ENCODE measurements at places on chromosomes 7 and 10.

DNA sequence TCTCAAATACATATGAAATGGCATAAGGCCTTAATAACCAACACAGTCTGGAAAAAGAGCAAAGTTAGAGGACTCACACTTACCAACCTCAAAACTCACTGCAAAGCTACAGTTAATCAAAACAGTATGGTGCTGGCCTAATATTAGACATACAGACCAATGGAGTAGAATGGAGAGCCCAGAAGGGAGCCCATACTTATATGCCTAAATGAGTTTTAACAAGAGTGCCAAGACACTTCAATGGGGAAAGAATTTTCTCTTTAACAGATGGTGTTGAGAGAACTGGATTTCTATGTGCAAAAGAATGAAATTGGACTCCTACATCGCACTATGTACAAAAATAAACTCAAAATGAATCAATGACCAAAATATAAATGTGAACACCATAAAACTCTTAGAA is 522.6 kb downstream of the AUTS2 start:
- DNase-seq = no peak

- no peak for DNase-seq
Measured at GRCh38 chr10:5325076-5325475, 39.7 kb upstream of the UCN3 start.

GRCh38 chr7:121824276-121824675 is 48.7 kb upstream of the PTPRZ1 start:
- DNase-seq = no peak

- DNase-seq = peak; percentile 94
Measured at GRCh38 chr7:73623798-73624668, at the start of gene MLXIPL. Gene MLXIPL (minus strand): TSS chr7:73624522. CDS start chr7:73624492, 30 bp downstream.

DNA sequence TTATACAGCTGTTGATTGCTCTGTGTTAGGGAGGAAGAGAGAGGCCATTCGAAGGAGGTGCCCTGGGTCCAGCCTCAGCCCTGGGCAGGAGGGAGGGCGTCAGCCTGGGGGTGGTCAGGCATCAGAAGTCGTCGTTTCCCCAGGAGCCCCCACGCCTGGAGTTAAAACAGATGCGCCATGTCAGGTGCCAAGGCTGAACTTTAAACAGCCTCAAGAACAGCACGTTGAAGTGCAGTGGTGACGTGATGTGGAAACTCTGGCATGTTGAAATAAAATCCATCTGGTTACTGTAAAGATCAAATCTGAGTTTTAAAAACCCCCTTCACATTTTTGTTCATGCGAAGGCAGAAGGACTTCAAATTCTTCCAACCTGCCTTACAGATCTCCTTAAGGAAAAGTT is 128.4 kb upstream of the PPP2R2D start:
- DNase-seq = no peak

- no peak for DNase-seq
Measured at GRCh38 chr10:73338801-73339368, 19.8 kb downstream of the CFAP70 start.

DNA sequence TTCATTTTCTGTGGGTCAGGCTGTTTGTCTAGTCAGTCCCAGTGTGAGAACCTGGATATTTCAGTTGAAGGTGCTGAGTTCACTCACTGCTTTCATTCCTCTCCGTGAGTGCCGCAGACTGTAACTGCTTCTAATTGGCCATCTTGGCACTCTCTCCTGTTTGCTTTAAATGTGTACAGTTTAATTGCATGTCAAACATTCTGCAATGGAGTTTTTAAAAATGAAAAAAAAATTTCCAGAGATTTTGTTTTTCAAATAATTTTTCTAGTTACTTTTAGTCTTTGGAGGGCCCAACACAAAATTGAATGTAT is 87.8 kb downstream of the CCSER2 start:
- DNase-seq = no peak

DNA sequence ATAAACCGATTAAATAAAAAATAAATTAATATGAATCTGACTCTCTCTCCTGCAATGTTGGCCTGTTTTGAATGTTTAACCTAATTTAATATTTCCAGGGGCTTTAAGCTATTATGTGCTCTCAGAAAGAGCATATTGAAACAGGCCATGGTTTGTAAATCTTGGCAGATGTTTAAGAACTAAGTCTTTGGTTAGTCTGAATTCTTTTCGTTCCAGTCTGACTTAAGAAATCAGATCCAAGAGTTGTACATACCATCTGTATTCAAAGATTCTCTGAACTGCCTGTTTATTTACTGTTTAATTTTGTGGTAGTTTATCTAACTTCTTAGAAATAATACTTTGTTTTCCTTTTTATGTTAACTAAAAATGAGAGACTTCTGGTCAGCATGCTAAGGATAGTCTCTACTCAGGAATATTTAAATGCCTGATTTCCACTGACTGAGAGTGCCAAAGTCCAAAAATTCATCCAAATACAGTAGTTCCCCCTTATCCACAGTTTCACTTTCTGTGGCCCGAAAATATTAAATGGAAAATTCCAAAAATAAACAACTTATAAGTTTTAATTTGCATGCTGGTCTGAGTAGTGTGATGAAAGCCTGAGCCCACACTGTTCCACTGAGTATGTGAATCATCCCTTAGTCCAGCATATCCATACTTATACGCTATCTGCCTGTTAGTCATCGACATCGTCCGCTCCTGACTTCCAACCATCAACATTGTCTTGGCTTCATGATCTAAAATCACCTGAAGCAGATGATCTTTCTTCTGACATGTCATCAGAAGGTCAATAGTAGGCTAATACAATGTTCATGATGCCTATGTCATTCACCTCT is 238.1 kb upstream of the CSTF2T start:
- DNase-seq = peak; percentile 55

GRCh38 chr10:117239721-117240620 is 943 bp upstream of the SLC18A2 start:
- no peak for DNase-seq

DNA sequence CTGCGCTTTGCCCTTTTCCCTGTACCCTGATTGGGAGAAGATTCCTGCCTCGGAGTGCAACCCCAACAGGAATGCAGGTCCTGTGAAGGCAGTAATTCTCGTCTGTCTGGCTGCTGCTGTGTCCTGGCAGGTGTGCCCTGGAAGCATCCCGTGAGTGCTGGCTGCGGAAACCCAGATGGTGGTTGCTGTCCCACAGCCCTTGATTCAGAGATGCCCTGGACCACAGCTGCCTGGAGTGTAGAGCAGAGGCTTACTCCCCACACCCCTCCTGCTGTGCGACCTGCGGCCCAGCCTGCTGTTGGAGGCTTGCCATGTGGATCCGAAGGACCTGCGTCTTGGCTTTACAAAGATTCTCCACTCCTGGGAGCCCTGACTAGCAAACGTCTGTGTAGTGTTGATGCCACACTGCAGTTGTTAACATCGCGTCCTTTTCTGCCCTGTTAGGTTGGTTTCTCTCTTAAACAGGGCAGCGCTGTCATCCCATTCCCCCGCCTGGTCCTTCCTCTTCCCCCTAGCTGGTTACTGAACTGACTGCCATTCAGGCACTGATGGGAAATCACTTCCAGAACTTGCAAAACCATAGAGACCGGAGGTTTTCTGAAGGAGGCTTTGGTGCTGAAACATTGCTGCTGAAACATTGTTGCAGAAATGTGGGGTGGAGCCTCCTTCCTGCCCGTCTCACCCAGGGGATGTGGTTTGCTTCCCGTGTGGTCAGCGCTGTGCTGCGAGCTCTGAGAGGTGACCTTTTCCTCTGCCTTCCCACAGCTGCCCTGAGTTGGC is 53.3 kb downstream of the DNAJB6 start:
- DNase-seq = no peak

DNA sequence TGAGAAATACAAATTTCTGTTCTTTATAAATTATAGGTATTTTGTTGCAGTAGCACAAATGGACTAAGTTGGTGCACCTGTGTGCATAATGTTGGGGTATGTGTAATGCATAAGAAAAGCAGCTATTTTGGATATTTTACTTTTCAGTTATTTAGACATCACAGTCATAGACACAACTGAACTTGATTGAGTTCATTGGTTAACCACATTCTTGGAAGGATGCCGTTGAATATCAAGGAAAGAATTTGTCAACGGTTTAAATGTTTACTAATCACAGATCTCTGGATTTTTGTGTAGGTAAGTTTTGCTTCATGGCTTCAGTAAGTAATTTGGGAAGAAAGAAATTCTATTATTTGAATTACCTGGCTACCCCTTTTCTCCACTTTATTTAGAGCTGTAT is 4.1 kb downstream of the OTUD1 start:
- peak; percentile 17 for DNase-seq

DNA sequence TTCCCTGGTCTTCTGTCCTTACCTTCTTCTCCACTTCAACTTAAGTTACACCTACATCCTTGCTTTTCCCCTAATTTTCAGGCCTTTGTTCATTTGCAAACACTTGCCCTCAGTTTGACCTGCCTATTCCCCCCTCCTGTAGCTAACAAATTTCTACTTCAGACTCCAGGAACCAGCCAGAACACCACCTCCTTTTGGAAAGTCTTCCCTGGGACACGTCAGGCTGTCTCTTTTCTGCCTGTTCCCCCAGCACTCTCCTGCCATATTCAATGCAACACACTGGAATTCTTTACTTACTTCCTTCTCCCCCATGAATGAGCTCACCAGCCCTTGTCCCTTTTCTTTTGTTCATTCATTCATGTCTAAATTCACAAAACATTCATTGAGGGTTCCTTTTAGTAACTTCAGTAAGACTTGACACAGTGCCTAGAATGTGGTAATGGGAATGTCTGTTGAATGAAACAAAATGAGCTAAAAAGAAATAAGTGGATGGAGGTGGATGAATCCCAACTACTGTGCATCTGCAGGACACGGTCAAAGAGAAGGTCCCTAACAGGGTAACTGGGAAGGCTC is 478.0 kb downstream of the KCNMA1 start:
- no peak for DNase-seq

GRCh38 chr10:77173615-77174461 is 463.8 kb downstream of the KCNMA1 start:
- peak; percentile 83 for DNase-seq

GRCh38 chr7:55588976-55589604 is 16.8 kb upstream of the VOPP1 start:
- DNase-seq = no peak

GRCh38 chr7:45192621-45193041 is 35.0 kb downstream of the RAMP3 start:
- no peak for DNase-seq

DNA sequence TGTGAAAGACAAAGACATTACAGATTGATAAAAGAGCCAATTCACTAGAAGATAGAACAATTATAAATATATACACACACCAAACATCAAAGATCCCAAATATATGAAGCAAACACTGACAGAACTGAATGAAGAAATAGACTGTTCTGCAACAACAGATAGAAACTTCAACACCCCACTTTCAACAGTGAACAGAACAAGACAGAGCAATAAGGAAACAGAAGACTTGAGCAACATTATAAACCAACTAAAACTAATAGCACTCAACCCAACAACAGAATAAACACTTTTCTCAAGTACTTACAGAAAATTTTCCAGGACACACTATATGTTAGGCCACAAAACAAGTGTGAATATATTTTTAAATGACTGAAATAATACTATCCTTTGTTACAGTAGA is 10.9 kb downstream of the CDCA7L start:
- no peak for DNase-seq

DNA sequence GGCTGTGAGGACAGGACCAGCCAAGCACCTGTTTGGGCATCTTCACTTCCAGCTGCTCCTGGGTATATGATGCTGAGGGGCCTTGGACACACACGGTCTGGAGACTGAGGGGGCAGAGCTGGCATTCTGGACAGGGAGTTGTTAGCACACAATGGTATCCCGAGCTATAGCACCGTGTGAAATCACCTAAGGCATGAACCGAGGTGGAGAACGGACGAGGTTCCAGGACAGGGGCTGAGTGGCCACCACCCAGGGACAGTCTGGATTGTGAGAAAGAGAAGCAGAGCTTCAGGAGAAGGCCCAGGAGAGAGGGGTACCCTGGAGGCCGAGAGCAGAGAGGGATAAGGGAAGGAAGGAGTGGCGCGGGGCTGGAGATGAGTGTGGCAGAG is 571.8 kb downstream of the TCERG1L start:
- no peak for DNase-seq

DNA sequence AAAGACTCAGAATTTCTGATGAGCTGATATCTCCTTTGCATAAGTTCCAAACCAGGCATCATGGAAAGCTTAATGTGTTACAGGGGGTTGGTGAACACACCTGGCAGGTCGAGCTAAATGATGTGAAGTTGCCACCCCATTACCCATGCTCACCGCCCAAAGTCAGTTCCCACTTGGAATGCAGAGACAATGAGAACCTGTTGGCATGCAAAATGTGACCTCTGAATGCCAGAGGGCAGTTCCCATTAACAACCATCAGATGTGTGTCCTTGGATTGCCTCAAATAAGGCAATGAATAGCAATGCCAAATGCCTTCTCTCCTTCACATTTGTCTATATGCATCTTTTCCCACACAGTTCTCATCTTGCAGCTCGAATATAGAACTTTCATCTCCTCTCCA is 190.7 kb downstream of the CDCA7L start:
- no peak for DNase-seq

DNA sequence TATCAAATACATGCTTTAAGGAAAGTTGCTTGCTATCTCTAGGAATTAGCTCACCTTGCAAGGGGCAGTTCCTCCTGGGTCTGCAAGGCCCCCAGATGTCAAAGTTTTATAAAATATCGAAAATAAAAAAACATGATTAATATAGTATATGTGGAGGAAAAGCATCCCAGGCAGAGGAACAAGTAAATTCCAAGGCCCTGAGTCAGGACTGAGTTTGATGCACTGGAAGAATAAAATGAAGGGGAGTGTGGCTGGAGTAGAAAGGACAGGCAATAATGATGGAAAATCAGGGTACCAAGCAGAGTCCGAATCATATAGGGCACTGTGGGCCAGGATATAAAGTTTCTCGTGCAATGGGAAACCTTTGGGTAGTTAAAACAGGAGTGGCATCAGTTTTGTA is 112.4 kb upstream of the EEPD1 start:
- peak; percentile 39 for DNase-seq

DNA sequence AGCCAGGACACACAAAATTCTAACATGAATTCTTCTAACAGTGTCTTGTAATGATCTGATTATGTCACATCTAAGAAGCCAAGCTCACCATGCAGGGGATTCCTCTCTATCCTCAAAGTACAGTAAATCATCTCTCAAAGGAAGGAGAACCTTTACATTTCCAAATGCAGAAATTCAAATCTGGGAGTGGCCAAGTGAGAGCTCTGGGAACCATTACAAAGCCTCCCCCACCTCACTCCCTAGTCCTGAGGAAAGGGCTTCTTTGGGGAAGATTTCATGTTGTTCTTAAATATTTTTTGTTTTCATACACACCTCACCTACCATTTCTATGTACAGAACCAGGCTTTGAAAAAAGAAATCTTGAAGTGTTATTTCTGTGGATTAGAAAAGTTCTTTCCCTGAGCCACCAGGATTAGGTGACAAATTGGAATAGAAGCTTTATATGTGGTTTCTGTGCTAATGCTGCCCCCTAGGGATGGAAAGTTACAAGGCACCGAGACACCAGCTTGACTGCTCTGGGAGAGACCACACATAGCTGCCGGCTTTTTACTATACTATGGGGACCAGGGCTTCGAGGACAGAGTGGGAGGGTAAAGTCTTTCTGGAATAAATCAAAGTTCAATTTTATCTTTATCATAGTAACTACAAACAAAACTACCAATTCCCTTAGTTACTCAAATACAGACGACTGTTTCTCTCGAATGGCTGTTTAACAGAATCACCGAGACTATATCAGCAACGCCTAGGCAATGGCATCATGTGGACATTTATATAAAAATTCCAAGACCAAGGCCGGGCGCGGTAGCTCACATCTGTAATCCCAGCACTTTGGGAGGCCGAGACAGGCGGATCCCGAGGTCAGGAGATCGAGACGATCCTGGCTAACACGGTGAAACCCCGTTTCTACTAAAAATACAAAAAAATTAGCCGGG is 116.1 kb downstream of the RNF216 start:
- DNase-seq = peak; percentile 83

GRCh38 chr10:94293354-94293753 is 69.4 kb downstream of the NOC3L start:
- no peak for DNase-seq

Data from AG20443 (cell line).